DMS53 (cell line): ENCODE measurements at places on chromosomes 12 and 14.
A peak's percentile ranks its signal among the peaks of the same experiment; 100 is the strongest.

GRCh38 chr12:124786061-124786964, 77.4 kb downstream of the SCARB1 start:
- peak; percentile 40 for DNase-seq

- no peak for DNase-seq
Observed at GRCh38 chr12:41907021-41907420, 237.7 kb downstream of the GXYLT1 start.

DNA sequence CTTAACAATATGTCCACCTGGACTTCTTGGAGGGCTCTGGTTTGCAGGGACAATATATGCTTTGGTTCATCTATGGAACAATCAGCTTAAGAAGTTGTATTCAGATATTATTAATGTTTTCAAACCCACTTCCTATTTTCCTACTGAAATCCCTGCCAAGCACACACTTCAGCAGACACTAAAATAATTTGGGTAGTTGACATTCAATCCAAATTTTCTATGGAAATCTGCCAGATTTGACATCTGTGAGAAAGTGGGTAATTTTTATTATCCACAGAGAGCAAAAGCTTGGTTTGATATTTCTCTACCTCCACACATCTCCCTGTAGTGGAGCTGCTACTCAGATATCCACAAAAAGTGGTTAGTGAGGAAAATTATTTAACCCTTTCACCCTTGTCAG, 378.8 kb upstream of the SOX5 start:
- no peak for DNase-seq

DNA sequence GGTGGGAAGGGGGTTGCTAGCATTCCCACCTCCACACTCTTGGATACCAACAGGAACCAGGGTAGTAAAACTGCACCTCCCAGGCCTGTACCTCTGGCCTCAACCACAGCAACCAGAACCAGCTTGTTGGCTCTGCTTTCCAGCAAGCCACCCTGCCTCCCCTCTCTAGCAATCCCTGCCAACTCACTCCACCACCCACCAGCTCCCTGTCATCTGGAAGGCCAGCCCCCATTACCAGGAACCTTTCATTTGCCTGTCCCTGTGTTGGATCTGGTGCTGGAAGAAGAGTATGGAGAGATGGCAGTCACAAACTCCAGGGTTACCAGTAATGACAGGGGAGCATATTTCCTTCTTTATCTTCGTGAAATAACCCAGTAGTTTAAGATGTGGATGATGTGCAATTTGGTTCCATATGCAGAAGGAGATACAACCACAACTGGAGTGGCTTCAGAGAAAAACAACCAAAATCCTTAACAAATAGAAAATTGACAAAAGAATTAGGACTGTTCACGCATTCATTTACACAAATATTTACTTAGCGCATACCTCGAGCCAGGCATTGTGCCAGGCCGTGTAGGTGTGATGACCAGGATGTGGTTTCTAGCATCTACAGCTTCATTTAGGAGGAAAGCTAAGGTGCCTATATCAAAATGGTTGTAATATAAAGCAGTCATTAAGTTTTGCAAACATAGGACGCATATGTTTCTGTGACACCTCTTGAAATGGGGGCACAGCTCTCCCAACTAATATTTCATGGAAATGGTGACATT, 3.4 kb downstream of the B4GALNT3 start:
- peak; percentile 96 for DNase-seq

DNA sequence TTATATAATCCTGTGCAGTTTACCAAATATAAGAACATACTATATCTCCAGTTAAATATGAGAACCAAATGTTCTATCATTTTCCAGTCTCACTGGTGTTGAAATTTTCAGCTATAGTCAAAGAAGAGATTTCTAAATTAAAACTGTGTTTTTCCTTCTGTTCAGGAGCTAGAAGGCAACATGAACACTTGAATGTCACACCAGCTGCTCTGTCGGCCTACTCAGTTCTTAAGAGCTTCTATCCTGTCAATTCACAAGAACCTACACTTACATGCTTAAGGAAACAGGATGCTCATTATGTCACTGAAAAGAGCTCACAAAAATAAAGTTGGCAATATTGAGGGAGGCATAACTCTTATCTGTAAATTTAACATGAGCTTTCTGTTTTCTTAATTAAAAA, 43.1 kb downstream of the ATP2B1 start:
- no peak for DNase-seq

- DNase-seq, result no peak
Observed at GRCh38 chr14:86938320-86938719, 1054.7 kb downstream of the GALC start.

GRCh38 chr14:50520947-50521815, 11.2 kb downstream of the MAP4K5 start:
- DNase-seq, result peak; percentile 90
